ENCODE measurements at places on chromosomes 2 and 18. TPM values are rescaled to one million over a fixed set of nuclear protein-coding genes. Genes with fewer than 3 reads are reported as not detected.

POTEI gene
- total RNA-seq, result not detected

ALPI gene
- not detected for total RNA-seq

DNAJC5G gene
- total RNA-seq, result not detected

DNA sequence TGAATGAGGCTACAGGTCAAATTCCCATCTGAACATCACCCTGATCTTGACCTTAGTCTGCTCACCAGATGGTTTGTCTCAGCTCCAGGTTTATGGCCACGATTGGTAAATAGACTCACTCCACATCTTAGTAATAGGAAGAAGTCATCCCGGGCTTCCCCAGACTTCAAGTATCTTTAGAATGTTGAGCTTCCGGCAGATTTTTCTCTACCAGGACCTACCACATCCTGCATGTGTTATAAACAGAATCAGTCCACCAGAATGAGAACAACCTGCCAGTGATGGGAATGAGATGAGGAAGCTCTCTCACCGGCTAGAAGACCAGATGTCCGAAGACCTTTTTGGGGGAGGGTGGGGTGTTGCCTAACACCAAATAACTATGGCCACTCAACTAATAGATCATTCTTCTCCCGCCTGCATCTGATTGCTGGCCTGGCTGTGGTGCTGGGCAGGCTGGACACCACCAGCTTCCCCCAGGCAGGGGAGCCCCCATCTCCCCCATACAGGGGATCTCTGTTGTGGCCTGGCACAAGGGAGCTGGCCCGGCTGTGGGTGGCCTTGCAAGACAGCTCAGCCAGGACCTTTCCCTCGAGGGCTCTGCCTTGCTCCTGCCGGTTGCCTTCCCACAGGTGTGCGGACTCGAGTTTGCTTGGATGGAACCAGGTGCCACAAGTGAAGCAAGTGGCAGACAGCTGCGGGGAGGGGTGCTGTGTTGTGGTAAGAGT is 88.5 kb downstream of the SH3RF3 start:
- H3K27me3 ChIP-seq, result no peaks in the 10 kb centered on the region
- no peaks in the 10 kb centered on the region for H3K36me3 ChIP-seq
- H3K27ac ChIP-seq, result no peak overlapping the region
- no peak for DNase-seq

GRCh38 chr18:2848247-2849246 is 1.7 kb downstream of the EMILIN2 start:
- peaks cover 22% of the 10 kb centered on the region for H3K4me1 ChIP-seq
- no peak overlapping the region for H3K27ac ChIP-seq
- no peaks in the 10 kb centered on the region for H3K36me3 ChIP-seq
- H3K4me3 ChIP-seq, result no peak overlapping the region

All from SJSA1 (cell line).